Stimulated activated CD4-positive, alpha-beta T cell treated with anti-CD3 and anti-CD28 coated beads, Interleukin-1b, Interleukin-23, amount 100 ng/mL, for 1 hour (primary cell): ENCODE measurements at places on chromosomes 3 and 15.

- DNase-seq: no peak
Observed at GRCh38 chr15:72562386-72562785, 88.3 kb downstream of the ARIH1 start.

DNA sequence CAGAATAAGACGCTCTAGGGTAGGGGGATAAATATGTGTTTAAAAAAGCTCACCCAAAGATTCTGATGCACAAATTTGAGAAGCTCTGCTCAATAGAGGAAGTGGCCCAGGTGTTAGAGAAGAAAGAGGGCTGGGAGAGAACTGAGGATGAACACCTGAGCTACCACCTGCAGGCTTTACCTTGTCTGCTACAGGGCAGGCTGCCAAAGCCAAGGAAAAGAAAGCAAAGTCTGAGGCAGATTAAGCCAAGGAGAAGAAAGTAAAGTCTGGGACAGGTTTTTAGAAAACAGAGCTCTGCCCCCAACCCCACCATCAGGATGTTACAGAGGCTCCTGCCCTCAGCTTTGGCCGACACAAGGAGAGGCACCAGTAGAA, 92.9 kb downstream of the THRB start:
- DNase-seq: no peak

DNA sequence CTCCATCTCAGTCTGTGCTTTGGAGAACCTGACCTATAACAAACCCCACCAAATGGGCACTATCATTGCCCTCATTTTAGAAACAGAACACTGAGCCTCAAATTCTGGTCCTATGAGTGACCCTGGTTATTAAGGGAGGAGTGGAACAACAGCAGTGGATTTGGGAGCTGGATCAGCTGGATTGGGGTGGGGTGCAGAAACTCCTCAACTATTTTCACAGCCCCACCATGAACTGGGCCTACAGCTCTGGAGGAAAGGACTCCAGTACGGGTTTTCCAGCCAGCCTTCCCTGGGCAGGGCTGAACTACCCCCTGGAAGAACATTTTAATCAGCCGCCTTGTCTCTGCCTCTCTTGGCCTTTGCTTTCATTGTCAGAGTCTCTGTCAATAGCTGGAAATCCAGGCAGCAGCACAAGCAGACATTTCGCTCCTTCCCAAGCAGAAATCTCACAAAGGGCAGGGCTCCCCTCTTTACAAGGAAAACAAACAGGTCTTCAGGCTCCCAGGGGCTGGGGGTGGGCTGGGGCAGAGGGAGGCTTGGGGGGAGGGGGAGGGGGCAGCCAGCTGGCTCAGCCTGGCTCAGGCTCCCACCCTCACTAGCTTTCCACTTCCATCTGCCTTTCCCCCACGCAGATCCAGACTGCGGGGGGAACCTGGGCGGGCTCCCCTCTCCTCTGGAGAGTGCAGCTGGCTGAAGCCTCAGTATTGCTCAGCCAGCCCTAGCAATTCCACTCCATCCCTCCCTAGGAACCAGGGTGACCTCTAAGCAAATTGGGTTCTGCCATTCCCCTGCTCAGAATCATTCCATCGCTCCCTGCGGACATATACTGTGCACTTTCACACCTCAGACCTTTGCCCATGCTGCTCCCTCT, 13.7 kb upstream of the TLE3 start:
- DNase-seq: no peak

DNA sequence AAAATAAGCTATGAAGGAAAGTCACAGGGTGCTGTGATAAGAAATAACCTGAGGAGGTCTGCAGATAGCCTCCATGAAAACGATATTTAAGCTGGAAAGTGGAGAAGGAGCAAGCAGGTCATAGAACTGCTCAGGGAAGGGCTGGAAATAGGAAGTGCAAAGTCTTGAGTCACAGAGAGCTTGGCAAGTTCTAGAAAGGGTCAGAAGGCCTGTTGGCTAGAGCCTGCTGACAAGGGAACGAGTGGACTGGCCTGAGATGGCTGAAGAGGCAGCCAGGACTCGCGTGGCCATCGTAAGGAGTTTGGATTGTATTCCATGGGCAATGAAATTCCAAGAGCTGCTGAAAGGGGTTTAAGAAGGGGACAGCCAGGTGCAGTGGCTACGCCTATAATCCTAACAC, 64.7 kb upstream of the IL12A start:
- DNase-seq: no peak

- no peak for DNase-seq
Observed at GRCh38 chr3:149163066-149163465, 33.6 kb downstream of the HPS3 start.

DNA sequence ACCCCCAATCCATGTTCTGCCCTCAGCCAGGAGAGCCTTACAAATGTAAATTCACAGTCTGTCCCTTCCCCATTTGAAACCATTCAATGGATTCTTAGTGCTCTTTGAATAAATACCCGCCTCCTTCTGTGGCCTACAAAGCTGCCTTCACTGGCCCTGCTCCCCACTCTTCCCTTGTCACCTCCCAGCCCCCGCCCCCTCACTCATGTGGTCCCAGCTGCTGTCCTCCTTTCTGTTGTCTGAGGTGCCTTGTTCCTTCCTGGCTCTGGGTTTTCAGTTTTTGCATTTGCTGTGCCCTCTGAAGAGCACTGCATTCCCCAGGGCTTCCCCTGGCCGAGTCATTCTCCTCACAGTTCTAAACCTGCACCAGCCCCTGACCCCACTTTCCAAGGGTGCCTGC, 3.2 kb downstream of the EFCAB12 start:
- no peak for DNase-seq

DNA sequence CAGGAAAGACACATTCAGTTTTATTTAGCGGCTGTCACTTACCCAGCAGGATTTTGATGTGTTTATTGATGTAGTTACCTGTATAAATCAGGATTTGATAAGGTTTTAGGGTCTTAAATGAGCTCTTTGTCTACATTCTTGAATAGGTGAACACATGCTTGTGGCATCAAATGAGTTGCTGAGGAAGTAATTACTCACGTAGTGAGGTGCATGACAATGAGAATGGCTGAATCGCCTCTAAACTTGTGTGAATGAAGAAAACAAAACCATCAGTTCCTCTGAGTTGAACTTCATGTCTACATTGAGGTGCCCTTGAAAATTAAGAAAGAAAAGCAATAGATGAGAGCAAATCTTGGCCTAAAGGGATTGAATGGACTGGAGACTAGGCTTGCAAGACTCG, 245.6 kb upstream of the SATB1 start:
- DNase-seq: no peak

DNA sequence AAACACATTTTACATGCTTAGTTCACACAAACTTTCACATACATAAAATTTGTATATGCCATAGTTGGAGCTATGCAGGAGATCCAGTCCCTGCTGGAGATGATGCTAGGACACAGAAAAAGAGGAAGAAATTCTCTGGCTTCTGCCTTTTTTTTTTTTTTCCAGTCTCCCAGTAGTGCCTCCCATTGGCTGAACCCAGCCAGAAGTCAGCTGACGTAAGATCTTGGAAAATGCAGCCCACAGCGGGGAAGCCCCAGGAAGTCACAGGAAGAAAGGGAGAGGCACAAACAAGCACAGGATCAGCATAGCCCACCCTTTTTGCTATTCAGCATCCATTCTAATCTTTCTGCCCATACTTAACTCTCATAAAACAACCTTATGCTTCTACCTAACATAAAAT, 38.5 kb downstream of the SCN11A start:
- no peak for DNase-seq

DNA sequence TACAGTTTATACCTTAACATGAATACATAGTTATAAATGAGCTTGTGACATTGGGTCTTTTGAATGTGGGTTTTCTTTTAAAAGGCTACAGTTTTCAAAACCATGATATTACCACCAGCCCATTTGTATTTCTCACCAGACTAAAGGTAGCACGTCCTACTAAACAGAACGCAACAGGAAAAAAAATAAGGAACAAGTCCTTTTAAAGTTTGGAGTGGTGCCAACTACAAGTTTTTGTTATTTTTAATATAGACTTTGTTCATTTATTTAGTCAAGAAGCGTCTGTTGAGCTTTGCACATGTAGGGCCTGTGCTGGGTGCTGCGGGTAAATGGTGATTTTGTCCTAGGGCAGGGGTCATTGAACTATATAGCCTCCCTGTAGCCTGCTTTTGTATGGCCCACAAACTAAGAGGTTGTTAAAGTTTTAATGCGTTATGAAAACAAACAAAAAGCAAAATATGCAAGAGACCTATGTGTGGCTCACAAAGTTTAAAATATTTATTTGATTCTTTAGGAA, 164.4 kb downstream of the GHSR start:
- no peak for DNase-seq

- DNase-seq: no peak
Observed at GRCh38 chr3:8981296-8981695, 18.0 kb upstream of the RAD18 start.

- no peak for DNase-seq
Observed at GRCh38 chr15:78761891-78762385, 49.3 kb downstream of the ADAMTS7 start.

- DNase-seq: no peak
Observed at GRCh38 chr15:99432271-99433025, 133.3 kb upstream of the MEF2A start.

DNA sequence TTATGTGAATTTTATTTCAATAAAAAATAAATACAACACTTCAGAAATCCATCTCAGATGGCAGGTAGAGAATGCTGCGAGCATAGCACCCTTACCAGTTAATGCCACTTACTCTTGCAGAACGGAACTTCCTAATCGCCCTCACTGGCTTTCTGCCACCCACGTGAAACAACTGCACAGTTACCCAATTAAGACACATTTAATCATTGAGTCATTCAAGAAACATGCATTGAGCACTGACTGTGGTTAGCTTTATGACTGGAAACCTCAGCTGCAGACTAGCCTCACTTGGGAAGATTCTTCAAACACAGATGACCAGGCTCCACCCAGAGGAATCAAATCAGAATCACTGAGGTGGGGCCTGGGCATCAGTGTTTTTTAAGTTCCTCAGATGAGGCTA, 5.6 kb upstream of the MFGE8 start:
- no peak for DNase-seq

DNA sequence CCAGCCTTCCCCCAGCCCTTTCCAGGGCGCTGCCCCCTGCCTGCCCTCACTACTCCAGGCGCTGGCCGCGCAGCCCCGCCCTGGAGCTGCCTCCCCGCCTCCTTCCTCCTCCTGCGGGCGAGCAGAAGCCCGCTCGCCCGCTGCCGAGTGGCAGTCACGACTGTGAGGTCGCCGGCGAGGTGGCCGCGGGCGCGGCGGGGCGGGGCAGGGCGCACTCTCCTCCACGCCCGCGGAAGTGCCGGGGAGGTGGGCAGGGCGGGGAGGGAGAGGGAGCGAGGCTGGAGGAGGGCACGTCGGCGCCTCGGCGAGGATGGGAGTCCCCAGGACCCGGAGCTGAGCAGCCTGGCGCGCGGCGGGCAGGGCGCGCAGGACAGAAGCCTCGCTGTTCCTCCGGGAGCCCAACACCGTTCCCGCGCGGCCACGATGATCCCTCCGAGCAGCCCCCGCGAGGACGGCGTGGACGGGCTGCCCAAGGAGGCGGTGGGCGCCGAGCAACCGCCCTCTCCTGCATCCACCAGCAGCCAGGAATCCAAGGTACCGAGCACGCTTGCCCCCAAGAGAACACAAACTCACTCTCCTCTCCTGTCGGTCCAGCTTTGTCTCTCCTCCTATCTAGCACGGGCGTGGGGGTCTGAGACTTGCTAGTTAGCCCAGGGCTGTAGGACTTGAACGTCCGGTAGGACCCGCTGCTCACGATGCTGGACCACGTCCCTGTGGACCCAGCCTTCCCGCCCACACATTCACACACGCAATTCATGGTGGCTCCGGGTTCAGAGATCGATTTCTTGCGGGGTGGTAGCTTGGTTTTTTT, at the start of gene STAC:
TSS of gene STAC (plus strand) at position 284 of the 811 bp plus-strand sequence. CDS start at position 424, 140 bp downstream.
- no peak for DNase-seq

GRCh38 chr3:108415661-108416060, 94.7 kb downstream of the MYH15 start:
- DNase-seq: no peak

DNA sequence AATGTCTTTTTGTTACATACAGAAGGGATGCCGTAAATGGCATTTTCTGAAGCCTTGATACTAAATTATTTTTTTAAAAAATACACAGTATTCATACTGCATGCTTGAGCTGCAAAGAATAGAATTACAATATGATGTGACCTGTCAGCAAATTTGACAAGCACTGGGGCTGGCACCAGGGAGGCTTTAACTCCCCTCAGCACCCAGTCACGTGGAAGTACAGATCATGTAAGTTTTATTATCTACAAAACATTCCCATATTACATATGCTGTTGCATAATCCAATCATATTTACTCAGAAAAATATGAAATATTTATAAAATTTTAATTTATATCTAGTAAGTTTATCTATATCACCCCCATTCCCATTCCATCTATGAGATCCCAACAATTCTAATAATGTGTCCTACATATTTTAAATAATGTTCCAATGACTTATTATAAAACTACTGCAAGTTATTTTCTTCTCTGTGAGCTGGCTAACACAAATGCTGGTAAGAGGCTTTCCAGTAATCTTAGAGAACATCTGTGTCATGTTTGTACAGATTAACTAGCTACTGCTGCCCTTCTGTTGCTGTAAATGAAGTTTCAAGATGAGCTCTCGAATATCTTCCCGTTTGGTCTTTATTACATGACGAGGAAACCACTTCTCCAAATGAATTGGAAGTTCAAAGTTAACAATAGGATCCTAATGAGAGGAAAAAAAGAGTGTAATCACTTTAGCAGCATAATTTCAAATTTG, 5.2 kb upstream of the IMPG2 start:
- no peak for DNase-seq

DNA sequence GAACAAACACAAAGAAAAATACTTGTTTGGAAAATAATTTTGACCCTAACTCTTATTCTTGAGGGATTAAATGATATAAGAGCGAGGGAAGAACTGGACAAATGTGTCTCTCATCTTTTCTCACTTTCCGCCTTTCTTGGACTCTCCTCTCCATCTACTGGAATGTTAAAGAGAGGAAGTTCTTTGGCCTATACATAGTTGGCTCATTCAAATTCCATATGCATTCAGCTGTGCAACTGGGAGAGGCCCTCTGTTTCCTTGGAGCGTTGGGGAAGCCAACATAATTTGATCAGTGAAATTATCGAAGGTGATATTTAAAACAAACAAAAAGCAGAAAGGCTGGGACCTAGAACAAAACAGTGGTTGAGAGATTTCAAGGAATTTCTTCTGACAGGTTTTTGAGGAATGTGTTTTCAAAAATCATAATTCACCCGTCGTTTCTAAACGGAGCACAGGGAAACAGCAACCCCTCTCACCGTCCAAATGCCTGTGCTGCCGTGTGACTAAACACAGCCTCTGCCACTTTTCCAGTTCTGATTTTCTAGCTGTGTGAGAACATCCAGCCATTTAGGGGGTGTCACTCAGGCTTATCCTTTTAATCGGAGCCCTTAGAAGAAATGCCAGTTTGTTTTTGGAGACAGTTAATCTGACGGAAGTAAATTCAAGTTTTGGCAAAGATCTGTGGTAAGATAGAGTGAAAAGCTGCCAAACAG, 489.9 kb downstream of the SOX2 start:
- no peak for DNase-seq
